ENCODE measurements at places on chromosomes 4 and X.

GRCh38 chr4:48742412-48742811, 37.7 kb downstream of the FRYL start:
- no peak for DNase-seq

DNA sequence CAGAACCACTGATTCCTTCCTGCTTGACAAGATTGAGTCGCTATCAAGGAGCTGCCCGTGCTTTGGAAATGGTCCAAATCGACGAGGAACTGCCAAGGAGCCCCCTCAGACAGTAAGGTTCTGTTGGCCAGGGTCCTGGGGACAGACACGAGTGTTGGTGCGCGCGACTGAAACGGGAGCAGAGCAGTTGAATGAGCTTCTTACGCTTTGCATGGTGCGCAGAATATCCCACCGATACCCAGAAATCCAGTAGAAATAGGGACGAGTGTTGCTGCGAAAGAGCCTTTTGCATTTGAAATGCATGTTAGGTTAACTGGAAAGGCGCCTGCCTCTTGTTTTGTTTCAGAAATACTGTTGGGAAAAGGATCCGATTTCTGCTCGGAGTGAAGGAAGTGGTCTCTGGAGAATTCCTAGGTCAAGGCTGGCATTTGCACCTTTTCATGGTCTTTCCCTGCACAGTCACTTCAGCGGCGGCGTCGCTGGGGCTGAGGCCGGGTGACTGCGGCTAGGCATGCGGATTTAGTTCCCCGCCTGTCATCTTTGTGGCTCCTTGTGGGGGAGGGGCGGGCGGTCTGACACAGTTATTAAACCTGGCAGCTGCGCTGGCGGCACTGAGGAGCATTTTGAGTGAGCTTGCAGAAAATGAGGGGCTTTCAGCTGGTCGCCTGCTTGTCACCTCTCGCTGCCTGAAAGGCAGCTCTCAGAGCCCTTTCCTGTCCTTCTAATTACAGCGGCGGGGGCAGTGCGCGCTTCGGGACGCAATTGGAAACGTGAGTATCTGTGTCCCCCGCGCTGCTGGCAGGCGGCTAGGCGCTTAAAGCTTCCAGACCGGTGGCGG, 51.5 kb upstream of the TRIM2 start:
- peak; percentile 31 for DNase-seq

DNA sequence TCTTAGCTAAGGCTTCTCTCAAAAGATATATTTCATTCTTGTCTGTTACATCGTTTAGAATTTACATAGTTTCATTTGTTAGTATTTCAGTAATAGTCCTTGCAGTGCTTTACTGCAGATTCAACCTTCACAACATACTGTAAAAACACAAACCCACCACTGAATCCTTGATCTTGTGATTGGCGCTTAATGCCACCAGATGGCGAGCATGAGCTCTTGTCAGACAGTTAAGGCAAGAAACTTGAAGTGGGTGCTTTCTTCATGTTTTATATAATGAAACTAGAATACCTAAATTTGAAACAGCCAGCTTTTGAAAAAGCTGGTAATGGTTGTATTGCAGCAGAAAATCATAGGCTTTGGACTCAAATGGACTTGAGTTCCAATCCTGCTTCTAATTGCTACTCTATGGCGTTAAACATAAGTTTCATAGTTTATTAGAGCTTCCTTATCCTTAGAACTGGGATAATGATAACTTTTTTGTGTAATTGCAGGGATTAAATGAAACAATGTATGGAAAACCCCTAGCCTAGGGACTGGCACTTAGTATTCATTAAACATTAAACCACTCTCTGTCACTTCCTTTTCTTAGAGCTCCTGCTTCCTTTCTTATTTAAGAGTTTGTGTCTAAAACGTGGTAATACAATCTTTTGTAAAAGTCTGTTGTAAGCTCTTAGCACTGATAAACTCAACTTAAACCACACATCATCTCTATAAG, 95.1 kb downstream of the USP9X start:
- no peak for DNase-seq

- no peak for DNase-seq
These were observed 59.8 kb downstream of the ARSJ start for GRCh38 chr4:113919611-113920010.
